A549 treated with CORT108297 at 1 μM for 4 hours (cell line): ENCODE measurements at places on chromosomes 6 and 20. TPM values are rescaled to one million over a fixed set of nuclear protein-coding genes. Genes with fewer than 3 reads are reported as not detected.

The TRIM31 gene
- 1.0 to 1.8 TPM (median 1.3 TPM) in 5 replicates for total RNA-seq

The B3GALT4 gene
- 0.42 to 0.93 TPM (median 0.72 TPM) in 5 replicates for total RNA-seq

The WFDC10B gene
- total RNA-seq: not detected in 5 replicates

The CAGE1 gene
- 0.03 TPM in 2 of 5 replicates, not detected in the others for total RNA-seq

The PRKN gene
- total RNA-seq: 0.02 to 0.47 TPM (median 0.12 TPM) in 4 of 5 replicates, not detected in the other

The IPCEF1 gene
- total RNA-seq: 0.05 to 0.16 TPM (median 0.13 TPM) in 4 of 5 replicates, not detected in the other
